ENCODE measurements at places on chromosomes 4 and X.

GRCh38 chr4:101960431-101960830, 169.9 kb downstream of the BANK1 start:
- DNase-seq, result no peak

DNA sequence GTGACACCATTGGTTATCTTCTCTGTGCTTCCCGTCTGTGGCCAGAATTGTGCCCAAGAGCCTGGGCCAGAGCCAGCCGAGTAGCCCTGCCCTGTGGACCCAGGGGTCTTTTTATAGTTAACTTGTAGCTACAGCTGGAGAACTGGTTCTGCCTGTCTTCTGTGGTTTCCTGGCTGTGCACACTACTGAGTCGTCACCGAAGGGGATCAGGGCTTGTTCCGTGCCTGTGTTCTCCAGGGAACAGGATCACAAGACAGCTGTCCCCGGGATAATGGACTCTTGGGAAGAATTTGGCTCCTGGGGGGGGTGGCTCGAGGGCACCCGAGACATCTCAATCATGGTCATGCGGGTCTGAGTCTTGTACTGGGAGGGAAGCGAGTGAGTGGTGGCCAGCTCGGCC, 22.1 kb upstream of the OPN1LW start:
- DNase-seq, result no peak

GRCh38 chrX:14496674-14497073, 32.7 kb upstream of the GLRA2 start:
- DNase-seq, result no peak

DNA sequence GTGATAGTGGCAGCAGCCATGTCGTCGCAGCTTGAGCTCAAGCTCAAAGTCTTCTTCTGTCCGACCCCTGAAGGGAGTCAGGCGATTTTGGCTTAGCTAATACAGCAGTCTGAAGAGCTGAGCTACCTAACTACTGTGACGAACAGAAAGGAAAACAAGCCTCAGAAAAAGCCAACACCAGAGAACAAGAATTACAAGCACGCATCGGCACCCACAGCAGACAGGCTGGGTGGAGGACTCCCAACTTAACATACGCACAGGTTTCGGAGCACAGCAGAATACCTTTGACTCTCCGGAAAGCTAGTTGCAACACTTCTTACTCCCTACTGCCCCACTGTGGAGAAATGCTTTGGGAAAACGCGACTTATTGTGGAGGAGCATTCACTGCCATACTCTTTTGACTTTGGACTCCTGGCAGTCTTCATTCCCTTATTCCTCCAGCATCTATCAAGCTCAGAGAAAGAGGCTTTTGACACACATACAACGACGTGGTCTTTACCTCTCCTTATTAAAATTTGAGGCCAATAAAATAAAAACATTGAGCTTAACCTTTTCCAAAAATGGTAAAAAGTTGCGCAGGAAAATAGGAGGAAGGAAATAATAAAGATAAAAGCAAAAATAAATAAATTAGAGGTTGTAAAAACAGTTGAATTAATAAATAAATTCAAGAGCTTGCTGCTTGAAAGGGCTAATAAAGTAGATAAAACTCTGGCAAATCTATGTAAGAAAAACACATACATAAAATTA, 41.3 kb upstream of the GPC3 start:
- peak; percentile 1 for DNase-seq

- DNase-seq, result peak; percentile 36
These were observed 3.1 kb upstream of the FGB start for GRCh38 chr4:154559494-154560418.

DNA sequence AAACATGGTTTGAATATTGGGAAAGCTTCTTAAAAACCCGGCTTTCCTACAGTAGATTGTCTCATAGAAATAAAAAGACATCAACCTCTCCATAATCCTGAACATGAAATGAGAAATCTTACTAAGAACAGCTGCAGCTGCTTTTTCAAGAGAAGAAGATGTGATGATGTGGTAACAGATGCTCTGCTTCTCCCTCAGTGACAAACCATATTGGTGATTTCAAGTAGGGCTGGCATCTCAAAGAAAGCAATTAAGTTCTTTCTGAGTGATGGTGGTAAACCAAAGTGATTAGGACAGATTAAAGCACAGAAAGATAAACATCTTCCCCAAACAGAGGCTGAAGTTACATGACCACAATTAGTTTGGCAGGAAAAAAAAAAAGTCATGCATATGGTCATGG, 1477.7 kb downstream of the RAPGEF2 start:
- no peak for DNase-seq

- no peak for DNase-seq
These were observed 73.3 kb downstream of the PRPS1 start for GRCh38 chrX:107701493-107702121.

DNA sequence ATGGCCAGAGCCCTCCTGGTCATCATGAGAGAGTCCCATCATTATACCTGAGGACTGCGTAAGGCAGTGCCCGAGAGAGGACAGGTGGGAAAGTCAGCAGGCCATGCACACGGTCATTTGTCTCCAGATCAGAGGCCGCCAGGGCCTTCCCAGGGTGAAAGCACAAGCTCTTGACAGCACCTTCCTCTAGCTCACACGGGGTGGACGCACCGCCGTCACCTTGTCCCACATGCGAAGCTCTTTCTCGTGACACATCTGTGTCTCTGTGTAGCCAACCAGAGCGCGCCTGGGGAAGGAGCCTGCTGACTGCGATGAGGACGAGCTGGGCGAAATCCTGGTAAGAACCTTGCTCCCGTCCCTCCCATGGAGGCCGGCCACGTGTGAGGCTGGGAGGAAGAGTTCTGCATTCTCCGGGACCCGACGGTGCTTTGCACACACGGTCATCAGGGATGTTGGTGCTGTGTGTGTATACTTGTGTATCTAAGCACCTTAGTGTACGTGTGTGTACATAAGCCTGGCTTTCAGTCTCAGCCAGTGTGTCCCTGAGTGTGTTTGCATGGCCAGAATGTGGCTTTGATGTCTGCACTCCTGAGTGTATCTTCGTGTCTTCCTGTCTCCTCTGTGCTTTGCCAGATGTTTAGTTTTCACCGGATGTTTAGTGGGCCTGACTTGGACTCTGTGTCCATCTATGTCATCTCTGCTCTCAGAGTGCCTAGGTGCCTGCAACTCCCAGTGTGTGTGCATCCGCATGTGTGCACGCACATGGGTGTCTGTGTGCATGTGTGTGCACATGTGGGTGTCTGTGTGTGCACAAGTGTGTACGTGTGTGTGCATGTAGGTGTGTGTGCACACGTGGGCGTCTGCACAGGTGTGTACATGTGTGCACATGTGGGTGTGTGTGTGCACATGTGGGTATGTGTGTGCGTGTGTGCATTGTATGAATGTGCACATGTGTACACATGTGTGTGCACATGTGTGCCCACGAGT, 15.1 kb downstream of the ATP5ME start:
- no peak for DNase-seq

- DNase-seq, result no peak
These were observed 296.1 kb downstream of the TRIML1 start for GRCh38 chr4:188435381-188435780.

GRCh38 chr4:114597410-114598115, 1.0 kb upstream of the UGT8 start:
- DNase-seq, result no peak

GRCh38 chrX:28225513-28225912, 244.3 kb upstream of the DCAF8L1 start:
- DNase-seq, result no peak

DNA sequence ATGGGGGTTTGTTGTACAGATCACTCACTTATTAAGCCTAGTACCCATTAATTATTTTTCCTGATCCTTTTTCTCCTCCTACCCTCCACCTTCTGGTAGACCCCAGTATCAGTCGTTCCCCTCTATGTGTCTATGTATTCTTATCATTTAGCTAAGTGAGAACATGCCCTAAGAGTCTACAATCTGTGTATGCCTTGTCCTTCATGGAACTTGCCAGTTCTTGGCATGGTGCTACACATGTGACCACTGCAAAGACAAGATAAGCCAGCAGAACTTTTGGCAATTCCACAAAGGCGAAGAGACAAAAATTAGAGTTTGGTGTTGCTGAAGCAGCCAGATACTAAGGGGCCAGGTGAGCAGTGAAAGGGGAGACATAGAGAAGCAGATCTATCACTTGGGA, 101.3 kb downstream of the CORIN start:
- DNase-seq, result no peak

DNA sequence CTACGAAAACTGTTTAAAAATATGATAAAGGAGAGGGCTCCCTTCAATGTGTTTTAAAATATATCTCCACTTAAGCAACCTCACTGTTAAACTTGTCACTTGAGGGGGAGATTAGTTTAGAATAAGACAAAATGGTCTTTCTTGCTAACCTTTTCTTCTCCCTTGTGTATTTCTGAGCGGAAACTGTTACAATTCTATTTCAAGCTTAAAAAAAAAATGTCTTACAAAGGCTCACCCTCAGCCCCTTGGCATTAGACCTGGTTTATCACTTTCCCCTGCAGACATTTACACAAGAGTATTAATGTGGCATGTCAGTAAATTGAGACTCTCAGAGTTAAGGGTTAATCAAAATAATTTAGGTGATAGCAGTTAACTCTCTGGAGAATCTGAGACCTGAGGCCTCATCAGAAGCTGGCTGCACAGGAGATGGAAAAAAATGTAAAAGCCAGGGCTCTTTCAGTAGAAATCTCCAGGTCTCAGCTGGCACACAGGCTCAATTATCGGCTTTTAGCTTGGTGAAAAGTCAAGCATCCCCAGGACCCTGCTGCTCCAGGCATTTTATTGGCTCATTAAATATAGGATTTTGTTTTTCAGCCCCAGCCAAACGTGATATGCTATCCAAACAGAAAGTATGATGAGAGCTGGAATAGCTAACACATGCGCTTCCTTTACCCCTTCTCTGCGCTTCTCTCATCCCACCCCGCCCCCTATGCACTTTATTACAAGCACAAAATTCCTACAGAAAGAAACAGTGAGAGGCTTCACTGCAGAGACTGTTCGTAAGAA, 130.5 kb downstream of the PPA2 start:
- DNase-seq, result no peak

GRCh38 chr4:161540265-161540664, 623.5 kb downstream of the FSTL5 start:
- DNase-seq, result no peak

- no peak for DNase-seq
These were observed 580.6 kb downstream of the EPHA5 start for GRCh38 chr4:65089666-65090065.

- no peak for DNase-seq
These were observed 55.1 kb downstream of the PPP3CA start for GRCh38 chr4:101292214-101292613.

DNA sequence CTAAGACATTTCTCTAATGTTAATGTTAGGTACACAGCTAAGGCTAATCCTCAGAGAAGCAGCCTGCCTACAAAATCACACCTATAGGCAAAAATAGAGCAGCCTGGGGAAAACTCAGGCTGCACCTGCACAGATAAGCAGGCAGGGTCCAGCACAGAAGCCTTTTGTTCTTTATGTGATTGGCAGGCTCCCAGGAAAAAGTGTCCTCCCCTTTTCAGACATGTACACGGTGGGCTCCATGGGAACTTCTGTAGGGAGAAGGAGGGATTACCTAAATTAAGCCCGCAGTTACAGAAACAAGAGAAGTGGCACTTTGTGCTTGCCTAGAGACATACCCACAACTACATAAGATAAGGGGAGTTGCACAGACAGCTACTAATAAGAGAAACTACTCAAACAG, 4.0 kb upstream of the HSPA4L start:
- DNase-seq, result no peak

DNA sequence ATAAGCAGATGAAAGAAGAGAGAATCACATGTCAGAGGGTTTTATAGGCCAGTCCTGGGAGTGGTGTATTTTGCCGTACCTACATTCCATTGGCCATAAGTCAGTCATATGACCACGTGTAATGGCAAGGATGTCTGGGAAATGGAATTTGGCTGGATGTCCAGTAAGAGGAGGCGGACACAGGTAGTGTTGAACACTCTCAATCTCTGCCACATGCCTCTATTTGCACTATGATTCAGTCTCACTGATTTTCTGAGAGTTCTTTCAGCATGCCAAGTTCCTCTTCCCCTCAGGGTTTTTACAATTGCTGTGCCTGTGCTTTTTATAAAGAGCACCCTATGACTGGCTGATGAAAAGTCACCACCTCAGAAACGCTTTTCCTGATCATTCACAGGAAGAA, 164.2 kb upstream of the GPR101 start:
- DNase-seq, result no peak

GRCh38 chrX:40705658-40706312, 29.6 kb downstream of the MED14 start:
- no peak for DNase-seq

GRCh38 chrX:71144651-71145050, at the start of gene NLGN3:
TSS of gene NLGN3 (plus strand) at chrX:71144841. CDS start at chrX:71147750, 2,909 bp downstream.
- no peak for DNase-seq

DNA sequence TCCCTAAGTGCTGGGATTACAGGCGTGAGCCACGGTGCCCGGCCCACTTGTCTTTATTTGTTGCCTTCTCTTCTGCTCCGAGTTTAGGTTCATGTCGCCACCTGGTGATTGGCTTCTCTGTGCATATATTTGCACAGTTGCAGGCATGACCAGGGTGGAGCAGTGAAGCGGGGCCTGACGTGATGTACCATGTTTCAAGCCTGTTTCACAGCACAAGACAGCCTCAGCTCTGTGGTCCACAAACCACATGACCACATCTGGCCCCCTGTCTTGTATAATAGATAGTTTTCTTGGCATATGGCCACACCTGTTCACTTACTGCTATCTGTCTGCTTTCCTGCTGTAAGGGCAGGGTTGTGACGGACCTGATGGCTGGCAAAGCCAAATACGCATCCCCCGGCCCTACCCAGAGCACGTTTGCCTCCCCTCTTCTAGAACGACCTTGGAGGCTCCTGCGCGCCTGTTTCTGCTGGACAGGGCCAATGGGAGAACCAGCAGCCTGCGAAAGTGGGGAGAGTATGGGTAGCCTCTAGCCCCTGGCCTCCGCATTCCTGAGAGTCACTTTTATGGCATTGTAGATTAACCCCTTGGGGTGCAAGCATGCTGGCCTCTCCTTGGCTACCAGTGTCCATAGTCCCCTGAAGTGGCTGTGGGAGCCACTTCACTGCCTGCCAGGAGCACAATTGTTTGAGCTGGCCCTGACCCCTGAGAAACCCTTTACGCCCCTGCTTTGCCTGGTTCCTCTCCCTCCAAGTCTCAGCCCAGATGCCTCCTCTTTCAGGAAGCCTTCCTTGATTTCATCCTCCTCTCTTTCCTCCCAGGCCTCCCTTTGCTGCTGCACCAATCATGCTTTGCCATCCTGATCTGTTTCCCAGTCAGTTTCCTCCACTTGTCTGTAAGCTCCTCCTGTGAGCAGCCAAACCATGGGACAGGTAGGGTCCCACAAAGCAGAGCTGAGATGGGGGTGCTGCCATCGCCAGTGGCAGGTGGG, 6.0 kb upstream of the SH3TC1 start:
- DNase-seq, result no peak

- DNase-seq, result no peak
These were observed 317.7 kb upstream of the NOCT start for GRCh38 chr4:138697851-138698250.

GRCh38 chrX:125786316-125786715, 379.8 kb downstream of the DCAF12L2 start:
- DNase-seq, result no peak

GRCh38 chrX:120367402-120368109, 5.7 kb downstream of the ATP1B4 start:
- no peak for DNase-seq

DNA sequence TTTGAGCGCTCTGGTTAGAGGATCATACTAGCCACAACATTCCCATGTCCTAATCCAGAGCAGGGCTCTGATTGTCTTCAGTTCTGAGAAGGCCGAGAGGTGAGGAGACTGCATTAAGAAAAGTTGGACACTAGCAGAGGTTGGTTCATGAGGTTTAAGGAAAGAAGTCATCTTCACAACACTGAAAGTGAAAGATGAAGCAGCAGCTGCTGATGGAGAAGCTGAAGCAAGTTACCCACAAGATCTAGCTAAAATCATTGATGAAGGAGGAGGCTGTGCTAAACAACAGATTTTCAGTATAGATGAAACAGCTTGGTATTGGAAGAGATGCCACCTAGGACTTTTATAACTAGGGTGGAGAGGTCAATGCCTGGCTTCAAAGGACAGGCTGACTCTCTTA, 36.8 kb downstream of the RAP1GDS1 start:
- no peak for DNase-seq

Data from HTR-8/SVneo (cell line).